Inflammatory macrophage treated with lipopolysaccharide for 1 hour (primary cell): ENCODE measurements at places on chromosomes 3 and 15.
A peak's percentile ranks its signal among the peaks of the same experiment; 100 is the strongest.

GRCh38 chr15:58401991-58402649 is 29.7 kb upstream of the LIPC start:
- no peak for DNase-seq

DNA sequence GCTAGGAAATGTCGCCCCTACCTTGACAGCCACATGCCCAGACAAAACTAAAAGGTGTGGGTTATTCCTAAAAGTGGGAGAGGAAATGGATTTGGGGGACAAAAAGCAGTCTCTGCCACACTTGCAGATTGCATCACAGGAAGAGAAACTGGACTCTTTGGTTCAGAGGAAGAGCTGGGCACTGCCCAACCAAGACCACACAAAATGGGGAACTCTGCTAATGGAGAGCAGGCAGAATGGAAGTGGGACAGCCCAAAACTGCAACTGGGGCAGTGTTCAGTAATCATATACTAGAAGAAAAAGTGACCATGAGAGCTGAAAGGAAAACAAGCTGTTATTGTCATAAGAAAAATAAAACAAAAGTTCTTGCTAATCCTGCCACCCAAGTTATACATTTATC is 138.9 kb upstream of the FRMD4B start:
- DNase-seq = peak; percentile 48

DNA sequence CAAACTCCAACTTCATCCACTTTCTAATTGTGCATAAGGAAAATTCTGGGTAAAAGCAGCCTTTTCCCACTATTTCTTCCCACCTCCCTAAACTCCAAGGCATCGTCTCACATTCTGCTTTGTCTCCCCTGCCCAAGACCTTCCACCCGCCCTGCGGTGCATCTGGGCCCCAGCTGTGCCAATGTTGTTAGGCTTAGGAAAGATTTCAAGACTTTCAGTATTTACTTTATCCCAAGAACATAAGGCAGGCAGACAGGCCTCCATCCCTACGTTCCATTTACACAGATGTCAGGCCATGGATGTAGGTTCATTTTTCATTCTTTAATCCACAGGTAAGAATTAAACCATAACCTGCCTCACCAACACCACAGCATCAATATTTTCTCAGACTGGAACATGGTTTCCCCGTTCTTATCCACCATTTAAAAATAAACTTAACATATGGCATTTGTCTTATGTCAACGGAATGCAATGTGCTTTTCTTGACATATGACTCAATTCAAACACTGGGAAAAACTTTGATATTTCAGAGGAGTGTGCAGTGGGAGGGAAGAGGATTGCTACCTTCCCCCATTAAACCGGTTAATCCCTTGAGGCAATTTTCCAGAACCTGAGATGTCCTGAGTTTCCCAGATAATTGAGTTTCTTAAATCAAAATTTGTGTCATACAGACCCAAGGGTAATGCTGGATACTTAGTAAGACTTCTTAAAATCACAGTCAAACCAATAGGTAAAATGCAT is 238.0 kb upstream of the LRIG1 start:
- no peak for DNase-seq

GRCh38 chr3:169663951-169664820 is 674 bp upstream of the MECOM start:
- no peak for DNase-seq

DNA sequence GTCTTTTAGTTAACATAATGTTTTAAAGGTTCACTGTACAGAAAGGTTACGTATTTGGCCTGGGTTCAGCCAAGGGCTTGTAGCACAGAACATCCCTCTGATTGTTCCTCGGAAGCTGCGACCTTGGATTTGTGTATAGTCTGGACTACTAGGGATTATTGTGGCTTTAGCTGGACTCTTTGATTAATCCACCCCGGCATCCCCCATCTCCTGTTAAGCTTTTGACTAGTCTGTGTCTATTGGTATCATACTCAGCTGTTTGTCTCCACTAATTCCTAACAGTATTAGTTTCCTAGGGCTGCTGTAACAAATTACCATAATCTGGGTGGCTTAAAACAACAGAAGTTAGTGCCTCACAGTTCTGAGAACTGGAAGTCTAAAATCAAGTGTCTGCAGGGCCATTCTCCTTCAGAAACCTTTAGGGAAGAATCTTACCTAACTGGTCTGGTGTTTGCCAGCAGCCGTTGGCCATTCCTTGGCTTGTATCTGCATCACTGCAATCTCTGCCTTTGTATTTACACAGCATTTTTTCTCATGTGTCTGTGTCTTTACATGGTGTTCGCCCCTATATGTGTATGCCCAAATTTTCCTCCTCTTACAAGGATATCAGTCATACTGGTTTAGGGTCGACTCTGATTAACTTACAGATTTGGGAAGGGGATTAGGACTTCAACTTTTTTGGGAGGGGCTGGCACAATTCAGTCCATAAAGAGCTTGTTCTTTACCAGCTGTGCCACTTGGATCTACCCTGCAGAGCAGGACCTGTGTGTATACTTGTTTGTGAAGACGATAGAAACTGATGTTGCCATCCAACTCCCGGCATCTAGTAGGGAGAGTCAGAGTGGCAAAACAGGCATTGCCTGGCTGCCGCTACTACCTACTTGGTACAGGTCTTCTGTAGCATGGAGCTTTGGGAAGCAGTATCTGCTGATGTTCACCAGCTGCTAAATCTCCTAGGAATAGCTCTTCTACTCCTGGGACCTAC is 117.8 kb downstream of the UBE2E2 start:
- DNase-seq = no peak

- DNase-seq = no peak
Observed at GRCh38 chr15:31985607-31986006, 44.7 kb upstream of the CHRNA7 start.

DNA sequence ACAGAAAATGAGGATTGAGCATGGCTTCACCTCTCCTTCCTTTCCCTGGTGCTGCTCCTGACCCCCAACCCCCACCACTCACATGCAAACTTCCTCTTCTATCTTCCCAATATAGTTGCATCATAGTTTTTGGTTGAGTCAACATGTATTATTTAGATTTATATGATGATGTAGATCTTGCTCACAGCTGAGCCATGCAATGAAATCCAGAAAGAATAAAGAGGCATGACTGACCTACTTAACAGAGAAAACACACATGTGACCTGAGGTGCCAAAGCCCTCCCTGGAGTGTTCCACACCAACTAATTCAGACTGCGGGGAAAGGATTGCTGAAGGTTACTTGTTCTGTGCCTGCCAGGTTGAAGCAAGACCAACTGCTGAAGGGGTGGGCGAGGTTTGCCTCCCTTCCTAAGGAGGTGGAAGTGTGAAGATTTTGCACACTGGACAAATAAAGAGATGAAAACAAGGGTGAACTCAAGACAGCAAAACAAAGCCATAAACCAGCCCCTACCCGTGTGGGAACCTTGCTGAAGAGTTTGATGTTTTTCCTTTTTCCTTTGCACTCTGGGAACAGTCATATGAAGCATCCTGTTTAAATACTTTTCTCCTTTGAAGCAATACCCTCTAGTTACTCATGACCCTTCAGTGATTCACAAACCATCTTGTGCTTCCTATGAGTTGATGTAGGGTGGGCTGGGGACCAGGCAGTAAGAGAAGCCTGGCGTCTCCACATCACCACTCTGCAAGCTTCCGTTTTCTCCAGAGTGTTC is 155.2 kb upstream of the UBE2E1 start:
- peak; percentile 78 for DNase-seq

- DNase-seq = no peak
Observed at GRCh38 chr3:159839561-159840379, 148.9 kb upstream of the IL12A start.

DNA sequence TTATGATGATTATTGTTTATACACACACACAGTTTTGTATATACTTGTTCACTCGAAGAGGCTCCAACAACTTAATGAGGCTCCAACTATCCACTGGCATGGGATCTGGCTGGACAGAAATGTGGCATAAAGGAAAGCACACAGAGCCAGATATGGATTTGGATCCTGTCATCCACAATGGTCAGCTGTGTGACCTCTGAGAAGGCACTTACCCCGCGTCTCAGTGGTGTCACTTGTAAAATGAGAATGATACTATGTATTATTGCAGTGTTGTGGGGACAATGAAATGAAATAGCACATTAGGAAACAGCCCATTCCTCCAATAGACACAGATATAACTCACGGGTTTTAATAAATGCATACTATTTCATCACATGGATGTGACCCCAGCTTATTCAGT is 42.2 kb downstream of the PDZRN3 start:
- DNase-seq = no peak

GRCh38 chr3:168250415-168250861 is 154.7 kb upstream of the GOLIM4 start:
- no peak for DNase-seq

GRCh38 chr15:100140527-100141308 is 201.1 kb downstream of the ADAMTS17 start:
- no peak for DNase-seq

GRCh38 chr3:14861031-14861430 is 42.3 kb downstream of the FGD5 start:
- DNase-seq = peak; percentile 5

- no peak for DNase-seq
Observed at GRCh38 chr15:48422401-48422800, 91.2 kb downstream of the DUT start.

DNA sequence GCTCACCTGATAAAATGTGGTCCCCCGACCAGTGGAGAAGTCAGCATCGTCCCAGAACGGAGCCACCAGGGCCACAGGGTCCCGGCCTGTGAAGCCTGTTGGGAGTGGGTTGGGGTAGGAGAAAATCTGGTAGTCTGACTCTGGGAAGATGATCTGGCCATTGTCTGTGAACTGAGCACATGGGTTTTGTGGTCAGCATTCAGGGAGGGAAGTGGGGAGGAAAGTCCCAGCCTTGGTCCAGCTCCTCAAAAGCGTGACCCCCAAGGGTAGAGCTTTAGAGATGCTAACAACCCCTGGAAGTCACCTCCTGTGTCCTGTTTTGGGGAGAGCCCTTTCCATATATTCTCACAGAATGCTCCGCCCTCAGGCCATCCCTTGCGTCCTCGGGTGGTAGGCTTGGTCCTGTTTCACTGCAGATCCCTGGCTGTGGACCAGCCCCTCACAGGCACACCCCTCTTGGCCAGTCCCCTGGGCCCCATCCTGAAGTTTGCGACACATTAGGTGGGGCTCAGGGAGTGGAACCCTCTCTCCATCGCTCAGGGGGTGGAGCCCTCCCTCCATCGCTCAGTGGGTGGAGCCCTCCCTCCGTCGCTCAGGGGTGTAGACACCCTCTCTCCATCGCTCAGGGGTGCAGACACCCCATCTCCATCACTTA is 40.0 kb downstream of the MUC4 start:
- no peak for DNase-seq

GRCh38 chr3:48472673-48472922 is 26.1 kb downstream of the ATRIP start:
- no peak for DNase-seq

DNA sequence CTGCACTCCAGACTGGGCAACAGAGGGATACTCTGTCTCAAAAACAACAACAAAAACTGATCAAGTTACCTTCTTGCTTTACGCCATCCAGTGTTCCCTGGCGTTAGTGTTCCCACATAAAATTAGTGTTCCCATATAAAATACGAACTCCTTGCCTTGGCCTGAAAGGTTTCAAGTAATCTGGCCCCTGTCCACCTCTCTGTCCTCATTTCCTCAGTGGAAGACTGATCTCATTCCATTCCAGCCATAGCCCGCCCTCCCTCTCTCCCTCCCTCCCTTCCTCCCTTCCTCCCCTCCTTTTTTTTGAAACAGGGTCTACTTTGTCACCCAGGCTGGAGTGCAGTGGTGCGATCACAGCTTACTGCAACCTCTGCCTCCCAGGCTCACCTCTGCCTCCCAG is 2.8 kb upstream of the CAND2 start:
- no peak for DNase-seq

DNA sequence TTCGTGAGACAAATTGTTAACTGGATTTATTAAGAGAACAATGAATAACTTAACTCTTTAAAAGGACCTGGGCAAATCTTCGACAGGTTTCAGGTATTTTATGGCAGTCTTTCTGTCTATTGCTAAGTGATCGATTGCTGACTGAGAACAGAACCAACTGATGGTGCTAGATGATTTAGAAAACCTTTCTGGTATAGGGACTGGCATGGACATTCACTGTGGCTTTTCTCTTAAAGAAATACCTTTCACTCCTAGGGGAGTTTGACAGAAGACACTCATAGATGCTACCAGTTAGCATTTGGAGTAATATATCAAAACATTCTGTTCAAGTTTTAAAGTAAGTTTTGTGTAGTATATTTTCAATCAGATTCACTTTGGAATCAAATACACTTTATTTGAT is 654 bp downstream of the PPARG start:
- DNase-seq = no peak

DNA sequence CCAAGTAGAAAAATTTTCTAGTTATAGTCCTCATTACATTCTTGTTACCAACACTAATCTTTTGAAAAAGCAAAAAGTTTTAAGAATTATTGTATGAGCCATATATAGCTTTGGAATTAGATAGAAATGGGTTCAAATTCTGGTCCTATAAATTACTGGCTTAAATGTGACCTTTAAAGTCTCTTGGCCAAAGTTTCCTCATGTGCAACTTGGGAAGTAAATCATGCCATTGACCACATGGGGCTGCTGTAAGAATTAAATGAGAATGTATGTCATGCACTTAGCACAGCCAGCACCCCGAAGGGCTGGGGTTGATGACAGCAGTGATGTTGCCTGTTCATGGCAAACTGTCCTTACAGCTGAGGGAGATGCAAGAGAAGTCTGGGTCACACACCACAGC is 108.3 kb downstream of the TOP2B start:
- DNase-seq = no peak

- no peak for DNase-seq
Observed at GRCh38 chr3:50470658-50471057, 32.8 kb downstream of the CACNA2D2 start.

- DNase-seq = no peak
Observed at GRCh38 chr3:127212711-127213110, 19.8 kb downstream of the PRR23E start.

DNA sequence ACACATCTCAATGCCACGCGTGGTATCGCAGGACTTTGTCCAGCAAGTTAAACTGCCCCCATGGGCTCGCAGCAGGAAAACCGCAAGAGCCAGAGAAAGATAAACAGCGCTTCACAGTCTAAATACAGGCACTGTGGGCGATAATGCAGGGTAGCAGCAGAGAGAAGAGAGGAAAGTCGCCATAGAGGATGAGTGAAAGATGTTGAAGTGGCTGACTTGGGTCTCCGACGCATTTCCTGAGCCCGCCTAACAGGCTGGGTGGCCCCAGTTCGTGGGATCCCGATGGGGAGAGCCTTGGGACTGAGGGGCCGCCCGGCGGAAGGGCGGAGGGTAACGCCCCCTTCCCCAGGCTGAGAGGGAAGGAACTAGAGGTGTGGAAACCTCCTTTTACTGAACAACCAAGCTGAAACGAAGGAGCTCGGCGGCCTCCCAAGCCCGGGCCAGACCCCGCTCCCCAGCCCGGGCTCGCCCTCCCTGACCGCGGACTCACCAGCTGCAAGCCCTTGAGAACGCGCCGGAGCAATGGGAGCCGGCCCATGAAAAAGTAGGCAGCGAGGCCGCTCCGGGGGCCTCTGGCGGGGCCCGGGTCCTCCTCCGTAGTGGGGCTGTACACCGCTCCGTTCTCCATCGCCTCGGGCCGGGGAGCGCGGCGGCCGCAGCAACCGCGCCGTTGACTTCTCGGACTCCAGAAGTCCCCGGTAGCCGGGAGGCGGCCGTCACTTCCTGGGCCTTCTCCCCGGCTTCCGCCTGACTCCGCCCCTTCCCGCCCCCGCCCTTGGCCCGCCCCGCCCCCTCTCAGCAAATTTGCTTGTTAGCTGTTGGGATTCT is at the start of gene CMTM6:
TSS of gene CMTM6 (minus strand) at position 735 of the 828 bp plus-strand sequence. CDS start at position 628, 107 bp downstream.
- peak; percentile 83 for DNase-seq
